ENCODE measurements at places on chromosomes 11 and 22. TPM values are rescaled to one million over a fixed set of nuclear protein-coding genes. Genes with fewer than 3 reads are reported as not detected.

GRCh38 chr11:10694486-10695239 is 1.1 kb upstream of the IRAG1 start:
- H3K4me3 ChIP-seq = no peak overlapping the region
- no peaks in the 10 kb centered on the region for H3K27me3 ChIP-seq
- DNase-seq = no peak

- no peaks in the 10 kb centered on the region for H3K36me3 ChIP-seq
- H3K27me3 ChIP-seq = no peaks in the 10 kb centered on the region
- H3K4me1 ChIP-seq = no peaks in the 10 kb centered on the region
- H3K4me3 ChIP-seq = no peak overlapping the region
- H3K27ac ChIP-seq = no peak overlapping the region
These were observed 12.3 kb upstream of the ASRGL1 start for GRCh38 chr11:62324731-62325556.

The PRG3 gene
- total RNA-seq = not detected

DNA sequence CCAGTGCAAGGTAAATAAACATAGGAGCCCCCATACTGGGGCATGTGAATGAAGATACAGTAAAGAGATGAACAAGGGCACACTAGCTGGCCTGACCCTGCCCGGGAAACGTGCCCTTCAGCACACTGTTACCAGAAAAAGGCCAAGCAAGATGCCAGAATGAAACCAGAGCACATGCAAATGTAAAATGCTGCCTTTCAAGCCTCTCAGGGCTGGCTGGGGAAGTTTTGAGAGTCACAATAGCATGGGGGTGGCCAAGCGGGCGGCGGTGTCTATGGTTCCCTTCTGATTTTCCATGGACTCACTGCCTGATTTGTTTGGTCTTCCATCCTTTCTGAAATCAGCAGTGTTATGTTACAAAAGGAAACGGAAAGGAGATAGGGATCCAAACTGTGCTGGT is 18.9 kb upstream of the SUSD2 start:
- H3K36me3 ChIP-seq = peaks cover 42% of the 10 kb centered on the region
- no peaks in the 10 kb centered on the region for H3K27me3 ChIP-seq
- H3K4me1 ChIP-seq = peaks cover 21% of the 10 kb centered on the region
- H3K4me3 ChIP-seq = no peak overlapping the region

The TMPRSS6 gene
- 1.5 TPM for total RNA-seq

- no peaks in the 10 kb centered on the region for H3K36me3 ChIP-seq
- no peaks in the 10 kb centered on the region for H3K4me1 ChIP-seq
- H3K4me3 ChIP-seq = no peak overlapping the region
- no peak overlapping the region for H3K27ac ChIP-seq
These were observed 8.8 kb upstream of the UBASH3B start for GRCh38 chr11:122646549-122647340.

GRCh38 chr11:282630-283360 is 4.6 kb downstream of the NLRP6 start:
- no peaks in the 10 kb centered on the region for H3K36me3 ChIP-seq
- DNase-seq = no peak
- H3K27ac ChIP-seq = no peak overlapping the region
- H3K27me3 ChIP-seq = peaks cover 86% of the 10 kb centered on the region
- peaks cover 38% of the 10 kb centered on the region for H3K4me1 ChIP-seq

DNA sequence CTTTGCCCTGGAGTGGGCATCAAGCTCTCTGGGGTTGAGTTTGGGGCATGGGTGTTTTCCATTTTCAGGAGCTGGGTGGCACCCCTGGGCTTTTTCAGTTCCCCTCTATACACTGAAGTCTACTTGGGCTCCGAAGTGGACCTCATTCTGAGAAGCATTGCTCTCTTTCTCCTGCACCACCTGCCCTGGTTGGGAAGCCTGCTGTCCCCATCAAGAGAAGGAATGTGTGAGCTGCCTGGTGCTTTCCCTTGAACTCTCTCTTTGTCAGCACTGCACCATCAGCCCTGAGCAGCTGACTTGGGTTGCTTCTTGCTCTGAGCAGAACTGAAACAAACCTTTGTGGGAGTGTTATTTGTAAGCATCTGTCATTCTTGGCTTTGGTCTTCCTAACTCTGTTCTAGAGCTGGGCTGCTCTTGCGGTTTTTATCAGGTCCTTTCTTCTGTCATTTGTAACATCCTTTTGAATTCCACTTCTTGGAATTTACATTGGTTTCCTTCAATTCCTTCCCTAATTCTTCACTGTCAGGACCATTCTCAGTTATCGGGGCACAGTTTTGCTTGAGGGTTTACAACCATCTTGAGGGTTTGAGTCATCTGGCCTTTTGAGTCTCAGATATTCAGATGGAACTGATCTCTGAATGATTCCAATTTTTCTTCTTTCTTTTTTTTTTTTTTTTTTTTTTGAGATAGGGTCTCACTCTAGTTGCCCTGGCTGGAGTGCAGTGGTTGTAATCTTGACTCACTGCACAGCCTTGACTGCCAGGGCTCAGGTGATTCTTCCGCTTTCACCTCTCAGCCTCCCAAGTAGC is 20.5 kb downstream of the UBE2L3 start:
- H3K27ac ChIP-seq = no peak overlapping the region
- peaks cover 45% of the 10 kb centered on the region for H3K4me1 ChIP-seq
- no peak for DNase-seq
- no peaks in the 10 kb centered on the region for H3K27me3 ChIP-seq

The TRIM64 gene
- not detected for total RNA-seq

- H3K4me3 ChIP-seq = no peak overlapping the region
- DNase-seq = no peak
- no peak overlapping the region for H3K27ac ChIP-seq
- no peaks in the 10 kb centered on the region for H3K4me1 ChIP-seq
- H3K27me3 ChIP-seq = no peaks in the 10 kb centered on the region
These were observed 21.0 kb upstream of the FNBP4 start for GRCh38 chr11:47788181-47788580.

GRCh38 chr11:13384908-13385640 is 77.9 kb downstream of the BTBD10 start:
- H3K4me3 ChIP-seq = no peak overlapping the region
- H3K27ac ChIP-seq = no peak overlapping the region
- DNase-seq = no peak

DNA sequence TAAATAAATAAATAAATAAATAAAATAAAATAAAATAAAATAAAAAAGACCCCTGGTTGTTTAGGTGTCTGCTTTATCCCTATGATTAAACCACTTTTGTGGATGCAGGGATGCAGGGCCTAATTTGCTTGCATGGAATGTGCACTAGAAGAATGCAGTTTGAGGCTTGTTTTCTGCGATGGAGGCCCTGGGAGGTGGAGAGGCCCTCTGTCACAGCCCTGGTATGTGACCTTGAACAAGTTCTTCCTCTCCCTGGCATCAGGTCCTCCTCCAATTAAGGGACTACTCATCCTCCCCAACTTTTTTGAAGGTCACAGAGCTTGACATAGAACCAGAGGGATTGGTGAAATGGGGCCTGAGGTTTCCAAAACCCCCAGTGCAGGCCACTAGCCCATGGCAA is 22.7 kb downstream of the KCNJ4 start:
- no peak for DNase-seq
- H3K27me3 ChIP-seq = peaks cover 6% of the 10 kb centered on the region
- no peaks in the 10 kb centered on the region for H3K4me1 ChIP-seq
- H3K4me3 ChIP-seq = no peak overlapping the region
- H3K36me3 ChIP-seq = no peaks in the 10 kb centered on the region
- H3K27ac ChIP-seq = no peak overlapping the region

- H3K27me3 ChIP-seq = no peaks in the 10 kb centered on the region
- DNase-seq = no peak
- H3K4me3 ChIP-seq = no peak overlapping the region
- H3K27ac ChIP-seq = no peak overlapping the region
- no peaks in the 10 kb centered on the region for H3K4me1 ChIP-seq
- no peaks in the 10 kb centered on the region for H3K36me3 ChIP-seq
These were observed 8.9 kb upstream of the AQP11 start for GRCh38 chr11:77580712-77581337.

GRCh38 chr22:23069502-23070357 is 589 bp upstream of the GNAZ start:
- DNase-seq = peak; percentile 91
- no peaks in the 10 kb centered on the region for H3K27me3 ChIP-seq
- peak overlapping the region; percentile 62 for H3K4me3 ChIP-seq
- H3K36me3 ChIP-seq = no peaks in the 10 kb centered on the region
- no peak overlapping the region for H3K27ac ChIP-seq

- no peaks in the 10 kb centered on the region for H3K27me3 ChIP-seq
- H3K4me1 ChIP-seq = no peaks in the 10 kb centered on the region
- H3K27ac ChIP-seq = no peak overlapping the region
- H3K36me3 ChIP-seq = no peaks in the 10 kb centered on the region
These were observed 257.4 kb upstream of the UBASH3B start for GRCh38 chr11:122398167-122398566.

The NLRP14 gene
- total RNA-seq = not detected

DNA sequence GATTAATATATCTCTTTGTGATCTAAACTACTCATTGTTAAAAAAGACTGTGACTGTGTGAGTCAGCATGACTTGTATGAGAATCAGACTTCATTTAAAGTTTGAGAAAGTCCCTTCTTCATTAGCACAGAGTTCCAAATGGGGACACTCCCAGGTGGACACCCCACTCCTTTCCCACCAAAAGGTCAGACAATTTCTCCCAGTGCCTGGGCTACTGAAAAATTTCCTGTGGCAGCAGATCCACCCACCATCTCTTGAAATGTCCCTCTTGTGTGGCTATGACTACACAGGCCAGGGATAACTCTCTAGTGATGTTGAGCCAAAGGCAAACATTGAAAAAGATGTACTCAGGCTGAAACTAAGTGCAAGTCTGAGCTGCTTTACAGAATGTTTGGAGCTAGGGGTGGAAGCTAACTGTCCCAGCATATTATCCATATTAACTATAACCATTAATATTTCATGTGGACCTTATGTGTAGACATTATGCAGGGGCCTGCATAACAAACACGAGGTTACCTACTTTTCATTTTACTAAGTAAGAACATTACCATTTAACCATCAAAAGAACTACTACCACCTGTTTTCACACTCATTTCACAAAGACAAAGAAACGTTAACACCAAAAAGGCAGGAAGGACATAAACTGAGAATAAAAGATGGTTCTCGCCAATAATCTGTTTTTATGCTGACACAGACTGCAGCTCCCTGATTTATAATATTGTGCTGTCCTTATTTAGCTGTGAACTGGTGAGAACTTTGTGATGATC is 44.8 kb downstream of the MMP20 start:
- H3K27ac ChIP-seq = no peak overlapping the region
- H3K27me3 ChIP-seq = no peaks in the 10 kb centered on the region
- H3K4me1 ChIP-seq = no peaks in the 10 kb centered on the region
- H3K4me3 ChIP-seq = no peak overlapping the region
